ENCODE measurements at places on chromosomes 7 and 10.

DNA sequence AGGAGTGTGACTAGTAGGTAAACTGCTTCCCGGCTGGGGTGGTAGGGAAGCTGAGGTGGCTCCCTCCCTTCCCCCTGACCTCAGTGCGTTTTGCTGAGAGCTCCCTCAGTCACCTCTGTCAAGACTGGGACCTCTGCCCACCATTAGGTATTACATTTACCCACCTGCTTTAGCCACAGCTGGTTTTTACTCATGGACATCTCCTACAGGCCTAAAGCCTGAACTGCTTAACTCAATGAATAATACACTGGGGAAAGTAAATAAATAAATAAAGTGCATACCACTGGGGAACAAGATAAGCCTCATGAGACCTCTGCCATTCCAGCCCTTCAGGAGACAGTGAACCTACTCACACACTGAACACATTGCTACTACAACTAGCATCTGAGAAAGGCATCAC lies 38.9 kb upstream of the CDK13 start:
- no peak for DNase-seq

DNA sequence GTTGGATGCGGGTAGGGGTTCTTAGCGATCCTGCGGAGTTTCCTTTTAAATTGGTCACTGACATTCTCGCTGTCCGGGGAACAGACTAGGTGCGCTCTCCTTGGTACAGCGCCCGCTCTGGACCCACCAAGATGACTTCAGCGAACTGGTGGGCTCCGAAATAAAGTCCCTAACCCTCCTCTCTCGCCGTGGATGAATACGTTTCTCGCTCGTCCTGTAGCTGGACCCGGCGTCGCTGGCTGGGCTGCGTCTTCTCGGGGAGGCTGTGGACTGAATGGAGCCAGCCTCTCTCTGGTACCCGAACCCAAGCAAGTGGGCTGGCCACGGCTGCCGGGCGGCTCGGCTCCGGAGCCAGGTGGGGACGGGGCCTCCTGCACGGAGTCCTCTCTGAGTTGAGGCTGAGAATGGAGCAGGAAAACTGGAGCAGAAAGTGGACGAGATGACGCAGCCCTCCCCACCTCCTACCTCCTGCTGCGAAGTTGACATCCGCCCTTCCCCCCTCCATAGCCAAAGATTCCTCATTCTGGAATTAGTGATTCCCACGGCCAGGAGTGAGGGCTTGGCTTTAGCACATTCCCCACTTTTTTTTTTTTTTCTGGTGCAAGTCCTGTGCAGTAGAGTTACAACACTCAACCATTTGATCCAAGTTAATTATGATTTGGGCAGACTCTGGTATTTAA lies 1.5 kb downstream of the UNC5B start:
- no peak for DNase-seq

- DNase-seq: no peak
These were observed 29.0 kb upstream of the UBE2D1 start for GRCh38 chr10:58305821-58306220.

DNA sequence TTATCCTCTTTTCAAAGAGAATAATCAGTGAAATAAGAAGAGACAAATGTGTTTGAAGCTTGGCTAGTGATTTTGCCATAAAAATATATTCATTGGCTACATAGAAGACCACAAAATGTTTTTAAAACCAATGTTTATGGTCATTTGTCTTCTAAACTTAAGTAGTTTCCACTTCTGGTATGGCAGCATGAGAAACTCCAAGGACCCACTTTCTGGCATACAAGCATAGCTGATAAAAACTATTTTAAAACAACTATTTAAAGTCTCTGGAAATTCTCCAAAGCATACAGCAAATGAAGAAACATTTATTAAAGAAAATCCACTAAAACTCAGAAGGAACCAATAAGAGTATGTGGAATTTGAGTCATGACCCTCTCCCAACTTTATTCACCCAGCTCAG lies 89.2 kb upstream of the TOMM7 start:
- no peak for DNase-seq

DNA sequence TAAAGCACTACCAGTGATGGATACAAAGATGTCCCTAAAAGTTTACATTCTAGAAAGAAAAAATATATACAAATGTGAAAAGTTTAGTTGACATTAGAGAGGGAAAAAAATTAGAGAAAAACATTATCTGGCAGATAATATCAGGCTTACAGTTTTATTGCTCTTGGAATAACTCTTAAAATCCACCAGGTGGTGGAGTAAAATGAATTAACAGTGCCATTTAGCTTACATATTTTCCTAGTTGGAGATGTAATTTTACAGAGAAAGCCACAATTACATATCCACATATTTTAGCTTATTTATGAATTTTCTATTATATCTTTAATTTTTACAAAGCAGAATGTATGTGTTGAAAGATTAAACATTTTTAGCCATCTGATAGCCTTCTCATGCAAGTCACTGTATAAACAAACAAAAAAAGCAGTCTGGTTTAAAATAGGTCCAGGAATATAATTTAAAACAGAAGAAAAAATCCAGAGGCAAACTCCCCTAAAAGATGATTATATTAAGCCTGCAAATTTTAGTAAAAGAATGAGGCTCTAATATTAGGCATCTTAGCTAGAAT lies 6.5 kb downstream of the CABCOCO1 start:
- DNase-seq: no peak

DNA sequence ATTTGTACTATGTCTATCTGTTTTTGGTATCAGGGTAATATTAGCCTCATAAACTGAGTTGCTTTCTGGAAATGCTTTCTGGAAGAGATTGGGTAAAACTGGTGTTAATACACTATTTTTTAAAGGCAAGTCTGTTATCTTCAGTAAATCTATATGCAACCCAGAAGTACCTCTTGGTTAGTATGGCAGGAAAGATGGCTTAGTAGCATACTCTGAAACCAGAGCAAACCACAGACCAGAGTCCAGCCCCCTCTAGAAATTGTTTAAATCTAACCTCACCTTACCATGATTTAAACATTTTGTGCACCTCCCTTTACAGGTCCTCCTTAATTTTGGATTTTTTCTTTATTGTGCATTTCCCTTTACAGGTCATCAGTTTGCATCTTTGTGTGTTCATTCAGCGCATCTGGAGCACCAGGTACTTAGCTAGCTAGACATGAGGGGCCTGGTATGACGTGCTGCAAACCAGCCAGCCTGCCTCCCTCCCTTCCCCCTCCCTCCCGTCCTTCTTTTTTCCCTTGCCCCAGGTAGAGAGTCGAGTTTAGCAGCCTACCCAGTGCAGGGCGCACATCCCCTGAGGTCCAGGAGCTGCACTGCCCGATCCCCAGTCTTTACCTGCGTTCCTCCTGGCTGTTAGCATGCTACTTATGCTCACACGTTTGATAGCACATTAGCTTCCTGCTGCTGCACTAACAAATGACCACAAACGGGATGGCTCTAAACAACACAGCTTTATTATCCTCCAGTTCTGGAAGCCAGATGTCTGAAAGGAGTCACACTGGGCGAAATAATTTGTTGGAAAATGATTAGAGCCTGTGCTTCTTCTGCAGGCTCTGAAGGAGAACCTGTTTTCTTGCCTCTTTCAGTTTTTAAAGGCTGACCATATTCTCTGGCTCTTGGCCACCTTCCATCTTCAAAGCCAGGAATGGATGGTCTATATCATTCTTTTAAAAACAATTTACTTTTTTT lies 299.9 kb upstream of the HABP2 start:
- no peak for DNase-seq

GRCh38 chr7:41006306-41006995 lies 696.4 kb downstream of the INHBA start:
- DNase-seq: no peak

GRCh38 chr10:62844280-62845011 lies 28.3 kb upstream of the EGR2 start:
- DNase-seq: no peak

DNA sequence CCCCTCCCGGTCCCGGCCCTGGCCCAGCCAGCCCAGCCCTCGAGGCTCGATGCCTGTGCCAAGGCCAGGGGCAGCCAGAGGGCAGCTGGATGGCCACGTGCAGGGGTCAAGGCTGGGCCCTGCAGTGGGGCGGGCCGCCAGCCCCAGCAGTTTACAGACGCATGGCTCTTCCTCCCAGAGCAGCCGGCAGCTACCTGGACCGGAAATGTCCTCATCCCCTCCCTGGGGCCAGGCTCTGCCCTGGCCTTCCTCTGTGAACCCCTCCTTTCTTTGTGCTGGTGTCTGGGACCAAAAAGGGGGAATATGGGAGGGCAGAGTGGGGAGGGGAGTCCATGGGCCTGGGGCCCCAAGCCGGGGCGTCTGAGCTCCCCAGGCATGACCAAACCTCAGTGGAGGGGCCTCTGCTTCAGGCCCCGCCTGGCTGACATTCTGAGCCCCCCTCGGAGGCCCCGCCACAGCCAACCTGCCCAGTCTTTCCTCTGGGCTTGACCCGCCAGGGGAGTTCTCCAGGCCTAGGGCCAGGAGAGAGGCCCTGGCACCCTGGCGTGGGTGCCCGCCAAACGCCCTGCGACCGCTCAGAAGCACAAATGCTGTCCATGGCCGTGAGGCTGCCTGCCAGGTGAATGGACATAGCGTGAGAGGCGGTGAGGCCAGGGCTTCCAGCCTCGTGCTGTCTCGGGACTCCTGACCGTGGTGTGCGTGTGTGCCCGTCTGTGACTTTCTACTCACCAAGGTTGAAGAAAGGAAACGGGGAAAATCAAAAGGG lies 24.7 kb upstream of the AMZ1 start:
- DNase-seq: no peak

- no peak for DNase-seq
These were observed 329.2 kb downstream of the TNS3 start for GRCh38 chr7:47252675-47253074.

DNA sequence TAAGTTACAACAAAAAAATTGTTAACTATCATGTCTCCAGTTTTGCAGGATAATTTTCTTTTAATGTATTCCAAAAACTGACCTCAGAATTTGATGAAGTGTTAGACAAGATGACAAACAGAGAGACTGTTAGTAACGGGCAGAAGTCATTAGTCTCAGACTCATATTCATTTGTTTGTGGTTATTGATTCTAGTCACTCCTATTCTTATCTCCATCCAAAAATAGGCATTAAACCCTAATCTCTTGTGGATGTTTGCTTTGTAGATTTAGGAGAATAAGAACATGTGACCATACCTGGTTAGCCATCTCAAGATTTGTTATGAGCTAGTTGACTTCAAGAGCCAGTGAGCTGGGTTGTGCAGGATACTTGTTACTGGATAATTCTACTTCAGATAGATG lies 261.1 kb downstream of the AUTS2 start:
- no peak for DNase-seq

- DNase-seq: no peak
These were observed 96.6 kb downstream of the TPST1 start for GRCh38 chr7:66301737-66302136.

DNA sequence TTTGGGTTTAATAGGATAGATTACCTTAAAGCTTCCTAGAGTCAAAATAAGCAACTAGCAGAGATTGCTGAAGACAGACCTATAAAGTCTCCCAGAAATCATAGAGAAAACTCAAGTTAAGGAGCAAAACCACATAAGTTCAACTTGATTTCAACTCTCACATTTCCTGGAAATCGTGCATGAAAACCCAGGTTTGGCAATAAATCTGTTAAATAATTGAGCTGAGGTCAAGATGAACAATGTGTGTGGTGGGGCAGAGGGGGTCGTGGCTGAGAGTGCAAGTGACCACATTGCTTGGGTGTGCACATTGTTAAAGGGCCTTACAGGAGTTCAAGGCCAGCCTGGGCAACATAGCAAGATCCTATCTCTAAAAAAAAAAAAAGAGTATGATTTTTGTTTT lies 636.5 kb downstream of the GALNT17 start:
- no peak for DNase-seq

- no peak for DNase-seq
These were observed 3.3 kb downstream of the ASAH2 start for GRCh38 chr10:50248062-50248461.

DNA sequence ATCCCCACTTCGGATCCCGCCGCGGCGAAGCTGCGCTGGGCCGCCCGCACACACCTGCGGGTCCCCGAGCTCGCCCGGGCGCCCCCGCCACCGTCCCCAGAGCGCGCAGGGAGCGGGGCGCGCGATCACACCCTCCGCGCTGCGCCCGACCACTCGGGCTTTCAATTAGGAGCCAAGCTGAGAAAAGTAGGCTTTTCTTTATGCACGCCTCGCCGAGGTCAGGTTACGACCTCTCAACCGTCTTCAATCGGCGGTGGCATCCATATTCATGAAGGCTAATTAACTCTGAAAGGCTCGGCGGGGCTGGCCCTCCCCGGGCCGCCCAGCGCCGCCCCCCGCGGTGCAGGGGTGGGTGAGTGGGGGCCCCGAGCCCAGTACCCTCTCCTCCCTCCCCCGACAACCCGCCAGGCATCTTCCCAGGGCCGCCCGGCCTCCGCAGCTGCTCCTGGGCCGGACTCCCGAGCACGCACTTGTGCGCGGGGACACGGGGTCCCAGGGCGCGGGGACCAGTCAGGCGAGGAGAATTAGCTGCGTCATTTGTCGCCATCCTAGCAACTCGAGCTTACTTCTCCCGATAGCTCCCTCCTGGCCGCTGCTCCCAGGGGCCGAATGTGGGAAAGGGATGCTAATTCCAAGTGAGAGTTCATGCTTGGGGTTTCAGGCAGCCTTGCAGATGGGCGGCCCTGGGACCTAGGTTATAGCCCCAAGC lies 155.5 kb upstream of the LYZL2 start:
- DNase-seq: no peak

DNA sequence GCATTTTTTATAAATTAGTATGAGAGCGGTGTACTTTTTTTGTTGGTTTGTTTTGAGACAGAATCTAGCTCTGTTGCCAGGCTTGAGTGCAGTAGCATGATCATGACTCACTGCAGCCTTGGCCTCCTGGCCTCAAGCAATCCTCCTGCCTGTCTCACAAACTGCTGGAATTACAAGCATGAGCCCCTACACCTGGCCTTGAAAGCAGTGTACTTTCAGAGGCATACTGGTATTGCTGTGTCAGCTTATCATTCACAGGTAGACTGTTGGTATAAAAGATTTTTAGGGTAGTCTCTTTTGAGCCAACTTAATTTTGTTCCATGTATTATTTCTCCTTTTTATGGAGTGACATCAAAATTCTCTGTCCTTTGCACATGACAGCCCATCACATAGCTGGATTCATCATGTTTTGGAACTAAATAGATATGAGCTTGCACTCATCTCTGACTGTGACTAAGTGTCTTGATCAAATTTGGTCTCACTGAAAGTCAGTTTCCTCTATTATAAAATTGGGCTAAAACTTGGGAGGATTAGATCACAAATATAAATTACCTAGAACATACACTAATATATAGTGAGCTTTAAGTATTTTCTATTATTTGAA lies 12.4 kb downstream of the GNAT3 start:
- DNase-seq: no peak

GRCh38 chr10:49526619-49527018 lies 12.3 kb downstream of the ERCC6 start:
- DNase-seq: no peak

GRCh38 chr10:120483006-120483405 lies 26.0 kb downstream of the PLPP4 start:
- no peak for DNase-seq

GRCh38 chr7:39202041-39202440 lies 224.3 kb downstream of the POU6F2 start:
- no peak for DNase-seq

Measured in D341Med (cell line).